ENCODE measurements at places on chromosomes 5 and 9. TPM values are rescaled to one million over a fixed set of nuclear protein-coding genes. Genes with fewer than 3 reads are reported as not detected.

DNA sequence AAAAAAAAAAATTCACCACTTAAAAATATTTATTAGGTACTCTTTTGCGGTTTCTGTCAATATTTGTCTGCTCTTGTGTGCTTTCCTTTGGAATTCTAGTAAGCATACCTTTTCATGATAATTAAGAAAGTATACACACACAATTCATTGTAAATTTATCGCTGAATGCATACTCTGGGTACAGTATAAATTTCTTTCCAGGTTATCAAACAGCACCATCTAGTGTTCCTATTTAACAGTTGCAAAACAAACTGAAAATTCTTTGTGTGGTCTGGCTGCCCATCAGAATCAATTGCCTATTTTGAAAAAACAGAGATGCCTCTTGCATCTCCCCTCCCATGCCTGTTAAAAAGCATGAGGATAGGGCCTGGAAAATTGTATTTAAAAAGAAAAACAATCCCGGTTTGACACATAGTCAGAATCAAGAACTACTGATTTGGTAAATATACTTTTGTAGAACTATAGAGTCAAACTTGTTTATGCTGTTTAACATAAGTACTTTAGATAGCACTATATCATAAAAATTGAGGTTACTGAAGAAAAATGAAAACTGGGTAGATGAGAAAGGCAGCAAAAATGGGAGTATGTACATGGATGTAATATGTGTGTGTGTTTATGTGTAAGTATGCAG, 16.2 kb downstream of the PGGT1B start:
- DNase-seq: no peak

PCDHGB5 gene
- 0.67 TPM for polyA plus RNA-seq

DNA sequence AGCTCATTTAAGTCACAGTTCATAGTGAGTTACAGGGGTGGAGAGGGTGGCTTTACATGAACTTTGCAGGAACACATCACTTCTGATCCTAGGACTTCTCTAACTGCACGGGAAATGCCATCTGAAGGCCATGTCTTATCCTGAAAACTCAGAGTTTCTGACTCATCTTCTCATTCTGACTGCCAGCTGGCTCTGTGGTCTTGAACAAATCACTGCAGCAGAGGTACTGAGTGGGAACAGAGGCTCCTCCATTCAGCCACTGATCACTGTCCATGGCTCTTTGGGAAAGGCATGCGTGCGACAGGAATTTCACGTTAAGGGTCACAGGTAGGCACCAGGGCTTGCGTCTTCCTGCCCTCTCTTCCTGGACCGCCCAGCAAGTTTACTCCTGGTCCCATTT, 114.6 kb upstream of the LRRTM2 start:
- DNase-seq: no peak

TAF11L7 gene
- polyA plus RNA-seq: not detected

- no peak for DNase-seq
These were observed 13.6 kb upstream of the LAMC3 start for GRCh38 chr9:130995086-130996011.

- no peak for DNase-seq
These were observed 27.7 kb downstream of the SLC22A5 start for GRCh38 chr5:132397224-132397623.

GRCh38 chr9:110443866-110444220, 106.2 kb upstream of the TXNDC8 start:
- DNase-seq: peak; percentile 37

RC3H2 gene
- polyA plus RNA-seq: 9.6 TPM

GRCh38 chr5:71955723-71956122, 151.6 kb upstream of the MAP1B start:
- DNase-seq: peak; percentile 84

DNA sequence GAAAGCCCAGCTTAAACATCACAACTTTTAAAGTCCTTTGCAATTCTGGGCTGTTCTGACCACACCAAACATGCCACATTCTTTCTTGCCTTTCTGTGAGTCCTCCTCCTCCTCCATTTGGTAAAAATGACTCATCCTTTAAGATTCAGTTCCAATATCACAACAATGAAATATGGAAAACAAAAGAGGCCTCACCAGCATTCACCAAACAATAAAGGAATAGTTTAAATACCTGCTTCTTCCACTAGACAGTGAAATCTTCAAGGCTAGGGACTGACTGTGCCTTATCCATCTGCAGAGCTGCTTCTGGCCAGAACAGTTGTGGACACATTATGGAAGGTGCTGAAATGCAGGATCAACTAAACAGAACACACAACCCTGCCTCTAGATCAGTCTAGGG, 36.0 kb downstream of the NR6A1 start:
- DNase-seq: peak; percentile 50

DNA sequence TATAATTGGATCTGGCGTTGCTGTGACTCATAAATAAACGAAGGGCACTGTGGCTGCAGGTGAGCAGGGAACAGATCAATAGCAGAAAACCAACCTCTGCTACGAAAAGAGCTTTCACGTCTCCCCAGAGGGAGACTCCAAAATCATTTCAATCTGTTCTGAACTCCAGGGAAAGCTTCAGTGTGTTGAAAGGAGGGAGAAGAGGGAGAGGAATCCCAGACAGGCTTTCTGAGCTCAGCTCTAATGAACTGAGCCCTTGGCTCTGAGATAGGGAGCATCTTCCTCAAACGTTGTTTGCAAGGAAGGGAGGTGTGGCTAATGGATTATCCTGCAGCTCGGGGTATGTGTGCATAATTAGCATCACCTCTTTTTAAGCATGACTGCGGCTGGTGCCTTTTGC, 288.0 kb upstream of the IRX4 start:
- no peak for DNase-seq

CER1 gene
- polyA plus RNA-seq: not detected

GRCh38 chr5:44783634-44784315, 25.0 kb upstream of the MRPS30 start:
- no peak for DNase-seq

DNA sequence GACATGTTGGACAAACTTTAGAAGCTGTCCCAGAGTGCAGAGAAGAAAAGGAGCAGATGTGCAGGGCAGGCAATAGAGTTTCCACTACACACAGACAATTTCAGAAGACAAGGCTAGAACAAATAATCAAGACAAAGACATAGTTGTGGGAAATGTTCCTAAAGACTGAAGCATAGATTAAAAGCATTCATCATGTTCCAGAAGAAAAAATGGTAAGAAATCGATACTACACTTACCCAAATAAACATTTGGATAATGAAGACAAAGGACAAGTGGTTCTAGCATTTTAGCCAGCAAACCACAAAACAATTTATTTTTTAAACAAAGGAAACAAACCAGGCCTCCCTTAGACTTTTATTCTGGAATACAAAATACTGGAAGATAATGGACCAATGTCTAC, 97.9 kb downstream of the FSTL4 start:
- no peak for DNase-seq

GRCh38 chr5:96640696-96641095, 21.5 kb upstream of the CAST start:
- no peak for DNase-seq

DNA sequence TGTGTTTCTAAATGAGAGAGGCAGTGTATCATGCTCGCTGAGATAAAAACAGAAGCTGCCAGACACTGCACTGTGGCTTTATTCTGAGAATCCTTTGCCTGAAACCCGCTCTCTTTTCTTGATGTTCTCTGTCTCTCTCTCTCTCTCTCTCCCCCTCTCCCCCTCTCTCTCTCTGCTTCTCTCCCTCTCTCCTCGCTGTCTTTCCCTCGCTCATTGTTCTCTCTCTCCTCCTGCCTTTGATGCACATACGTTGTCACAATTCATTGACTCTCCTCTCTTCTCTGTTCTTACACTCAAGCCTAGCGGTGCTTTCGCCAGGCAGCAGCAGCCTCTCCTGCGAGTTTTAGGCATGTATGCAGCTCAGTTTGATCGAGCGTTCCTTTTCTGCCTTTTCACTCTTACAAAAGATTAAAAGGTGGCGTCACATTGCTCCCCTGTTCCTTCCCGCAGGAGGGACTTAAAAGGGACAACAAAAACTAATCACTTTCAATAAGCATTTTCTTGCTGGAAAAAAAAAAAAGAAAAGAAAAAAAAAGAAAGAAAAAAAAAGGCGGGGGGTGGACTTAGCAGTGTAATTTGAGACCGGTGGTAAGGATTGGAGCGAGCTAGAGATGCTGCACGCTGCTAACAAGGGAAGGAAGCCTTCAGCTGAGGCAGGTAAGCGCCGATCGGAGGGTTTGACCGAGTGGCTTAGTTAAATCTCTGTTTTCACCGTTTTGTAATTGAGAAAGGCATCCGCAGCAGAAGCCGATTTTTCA, 717.9 kb upstream of the WWC1 start:
- peak; percentile 31 for DNase-seq

DNA sequence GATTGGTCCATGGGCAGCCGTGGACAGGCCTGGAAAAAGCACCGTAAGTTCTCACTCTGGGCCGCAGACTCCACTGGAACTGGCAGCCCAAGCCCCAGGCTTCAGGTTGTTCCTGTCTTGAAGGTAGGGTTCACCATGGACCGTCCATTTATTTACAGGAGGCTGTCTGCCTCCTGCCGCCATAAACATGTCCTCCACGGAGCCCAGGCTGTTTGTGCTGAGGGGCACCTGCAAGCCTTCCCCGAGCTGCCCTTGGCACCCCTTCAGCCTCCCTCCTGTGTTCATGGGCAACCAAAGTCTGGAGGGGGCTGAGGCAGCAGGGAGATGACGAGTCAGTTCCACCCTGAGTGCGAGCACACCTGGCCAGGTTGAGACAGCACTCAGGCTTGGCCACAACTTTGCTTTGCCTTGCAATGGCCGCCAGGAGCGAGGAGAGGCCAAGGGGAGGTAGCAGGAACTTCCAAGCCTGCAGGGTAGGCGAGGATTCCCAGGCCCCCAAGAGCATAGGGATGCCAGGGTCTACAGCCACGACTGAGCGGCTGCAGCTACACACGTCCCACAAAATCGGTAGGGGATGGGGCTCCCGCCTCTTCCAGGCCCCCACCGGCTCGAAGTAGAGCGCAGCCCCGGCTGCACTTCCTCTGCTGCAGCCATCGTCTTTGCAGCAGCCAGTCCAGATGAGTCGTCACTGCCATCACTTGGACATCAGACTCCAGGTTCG, 1625.6 kb upstream of the ACO1 start:
- no peak for DNase-seq

- no peak for DNase-seq
These were observed 181.2 kb downstream of the MACROH2A1 start for GRCh38 chr5:135217669-135218485.

DNA sequence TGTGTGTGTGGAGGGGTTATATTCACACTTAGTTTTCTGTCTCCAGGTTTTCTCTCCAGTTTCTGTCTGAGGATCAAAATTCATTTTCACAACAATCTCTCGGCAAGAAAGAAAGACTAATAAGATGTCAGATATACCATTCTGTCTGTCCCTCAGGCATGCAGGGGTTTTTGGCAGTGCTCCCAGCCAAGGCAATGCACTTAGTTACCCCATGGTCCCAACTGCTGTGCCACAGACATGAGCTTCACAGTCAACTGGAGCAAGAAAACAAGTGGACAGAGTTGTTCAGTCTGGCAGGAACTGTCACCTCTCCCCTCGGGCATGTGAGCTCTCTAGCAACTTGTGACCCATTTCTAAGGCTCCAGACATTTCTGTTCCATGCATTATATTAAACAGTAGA, 101.7 kb upstream of the LHFPL2 start:
- DNase-seq: no peak

FOXD4L3 gene
- not detected for polyA plus RNA-seq

DNA sequence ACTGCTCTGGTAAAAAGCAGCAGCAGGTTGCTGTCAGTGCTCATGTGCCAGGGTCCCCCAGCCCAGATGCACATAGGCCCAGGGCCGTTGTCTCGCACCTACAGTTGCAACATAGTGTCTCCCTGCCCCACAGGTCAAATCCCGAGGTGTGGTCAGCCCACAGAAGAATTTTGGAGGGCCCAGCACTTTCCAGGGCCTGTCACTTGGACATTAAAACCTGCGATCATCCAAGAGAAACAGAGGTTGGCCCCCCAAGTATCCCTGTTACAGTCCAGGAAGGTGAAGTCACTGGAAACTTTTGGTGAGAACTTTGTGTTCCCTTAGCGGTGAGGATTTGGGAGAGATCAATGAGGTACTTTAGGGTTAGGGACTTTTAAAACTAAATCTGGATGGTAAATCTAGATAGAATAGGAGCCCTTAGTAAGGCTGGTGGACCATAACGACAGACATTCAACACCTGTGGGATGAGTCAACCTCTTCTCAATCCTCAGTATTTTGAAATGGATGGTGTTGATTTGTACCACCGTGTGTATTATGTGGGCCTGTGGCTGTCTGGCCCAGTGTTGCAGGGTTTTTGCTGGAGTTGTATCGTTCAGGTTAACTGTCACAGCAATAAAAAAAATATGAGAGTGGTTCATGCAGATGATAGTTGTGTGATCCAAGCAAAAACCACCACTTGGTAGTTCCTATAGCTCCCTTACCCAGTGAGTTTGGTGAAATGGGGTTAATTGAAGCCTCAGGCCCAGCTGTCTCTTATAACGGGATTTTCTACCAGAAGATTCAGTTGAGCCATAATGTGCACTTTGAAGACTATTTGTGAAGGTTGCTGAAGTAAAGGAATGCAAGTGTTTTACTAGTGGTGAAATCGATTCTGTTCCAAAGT, 19.2 kb downstream of the OR2S2 start:
- no peak for DNase-seq

GRCh38 chr9:127724012-127724411, 8.1 kb downstream of the TTC16 start:
- DNase-seq: no peak

TLN1 gene
- polyA plus RNA-seq: 100 TPM

DNAH5 gene
- 1.1 TPM for polyA plus RNA-seq

DNA sequence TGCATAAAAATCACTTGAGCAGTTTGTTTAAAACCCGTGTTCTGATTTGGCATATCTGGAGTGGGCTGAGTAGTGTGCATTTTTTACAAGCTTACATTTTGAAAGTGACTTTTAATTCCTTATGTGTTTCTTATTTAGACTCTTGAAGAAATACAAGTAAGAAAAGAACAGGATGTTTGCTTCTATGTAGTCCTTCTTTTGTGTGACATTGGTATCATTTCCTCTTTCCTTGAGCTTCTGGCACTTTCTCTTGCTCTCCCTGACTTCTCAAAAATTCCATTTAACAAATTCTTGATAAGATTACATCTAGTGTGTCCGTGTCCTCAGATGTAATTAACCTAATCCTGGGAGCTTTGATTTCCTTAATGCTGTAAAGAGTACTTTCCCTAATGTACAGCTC, 12.5 kb downstream of the GARNL3 start:
- DNase-seq: no peak

DNA sequence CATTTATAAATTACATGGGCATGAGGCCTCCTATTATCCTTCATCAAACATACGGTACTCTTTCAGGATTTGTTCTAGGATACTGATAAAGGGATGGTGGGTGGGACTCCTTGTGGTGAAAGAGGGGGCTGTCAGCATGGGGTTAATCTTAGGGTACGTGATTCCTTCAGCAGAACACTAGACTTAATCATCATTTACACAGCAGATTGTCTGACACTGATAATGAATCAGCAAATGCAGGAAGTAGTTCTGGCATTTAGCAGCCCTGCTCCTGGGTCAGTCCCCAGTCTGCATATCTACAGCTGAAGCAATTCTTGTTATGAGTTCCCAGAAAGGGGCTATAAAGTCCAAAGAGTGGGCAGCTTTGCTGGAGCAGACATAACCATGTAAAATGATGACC, 384.6 kb downstream of the SPOCK1 start:
- DNase-seq: no peak

- no peak for DNase-seq
These were observed 88.2 kb downstream of the PTPN3 start for GRCh38 chr9:109409773-109410397.
